Natural killer cell (primary cell): ENCODE measurements at places on chromosomes 6 and 20. TPM values are rescaled to one million over a fixed set of nuclear protein-coding genes. Genes with fewer than 3 reads are reported as not detected.

DNA sequence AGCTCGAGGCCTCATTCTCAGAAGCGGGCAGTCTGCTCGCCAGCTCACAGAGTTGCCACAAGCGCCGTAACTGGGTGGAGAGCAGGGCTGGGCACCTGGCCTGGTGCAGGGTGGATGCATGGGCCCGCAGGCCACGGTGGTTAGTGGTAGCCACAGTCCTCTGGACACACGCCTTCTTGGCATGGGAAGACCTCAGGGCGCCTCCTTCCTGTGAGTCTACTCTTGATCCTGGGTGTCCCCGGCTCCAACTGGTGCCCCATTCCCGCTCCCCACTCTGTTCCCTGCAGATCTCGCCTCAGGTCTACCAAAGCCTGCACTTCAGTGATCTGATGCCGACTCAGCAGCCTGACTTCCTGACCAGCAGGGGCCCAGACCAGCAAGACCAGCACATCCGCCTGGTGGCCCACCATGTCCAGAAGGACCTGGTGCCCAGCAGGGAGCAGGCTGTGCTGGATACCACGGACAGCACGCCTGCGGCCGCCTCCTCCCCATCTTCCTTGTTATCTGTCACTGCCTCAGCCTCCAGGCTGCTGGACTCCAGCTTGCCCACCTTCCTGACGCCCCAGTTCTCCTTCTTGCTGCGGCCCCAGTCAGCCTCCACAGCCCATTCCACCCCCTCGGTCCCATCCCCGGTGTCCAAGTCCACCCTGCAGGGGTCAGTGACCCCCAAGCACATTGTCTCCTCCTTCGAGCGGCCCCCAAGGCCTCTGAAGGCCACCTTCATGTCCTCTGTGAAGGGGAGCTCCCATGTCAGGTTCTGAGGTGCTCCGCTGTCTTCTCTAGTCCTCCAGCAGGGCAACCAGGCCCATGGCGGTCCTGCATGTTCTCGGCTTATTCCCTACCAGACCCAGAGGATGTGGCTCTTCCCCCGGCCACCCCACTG, 43.1 kb downstream of the SUN5 start:
- no peaks in the 10 kb centered on the region for H3K27me3 ChIP-seq
- no peak overlapping the region for H3K27ac ChIP-seq
- peaks cover 11% of the 10 kb centered on the region for H3K4me1 ChIP-seq
- no peaks in the 10 kb centered on the region for H3K36me3 ChIP-seq
- H3K4me3 ChIP-seq: no peak overlapping the region
- no peak for DNase-seq

PPP1R14C gene
- not detected for total RNA-seq

GRCh38 chr6:100258752-100259151, 206.0 kb downstream of the SIM1 start:
- no peak overlapping the region for H3K4me3 ChIP-seq
- DNase-seq: no peak
- H3K27ac ChIP-seq: no peak overlapping the region
- no peaks in the 10 kb centered on the region for H3K27me3 ChIP-seq

DNA sequence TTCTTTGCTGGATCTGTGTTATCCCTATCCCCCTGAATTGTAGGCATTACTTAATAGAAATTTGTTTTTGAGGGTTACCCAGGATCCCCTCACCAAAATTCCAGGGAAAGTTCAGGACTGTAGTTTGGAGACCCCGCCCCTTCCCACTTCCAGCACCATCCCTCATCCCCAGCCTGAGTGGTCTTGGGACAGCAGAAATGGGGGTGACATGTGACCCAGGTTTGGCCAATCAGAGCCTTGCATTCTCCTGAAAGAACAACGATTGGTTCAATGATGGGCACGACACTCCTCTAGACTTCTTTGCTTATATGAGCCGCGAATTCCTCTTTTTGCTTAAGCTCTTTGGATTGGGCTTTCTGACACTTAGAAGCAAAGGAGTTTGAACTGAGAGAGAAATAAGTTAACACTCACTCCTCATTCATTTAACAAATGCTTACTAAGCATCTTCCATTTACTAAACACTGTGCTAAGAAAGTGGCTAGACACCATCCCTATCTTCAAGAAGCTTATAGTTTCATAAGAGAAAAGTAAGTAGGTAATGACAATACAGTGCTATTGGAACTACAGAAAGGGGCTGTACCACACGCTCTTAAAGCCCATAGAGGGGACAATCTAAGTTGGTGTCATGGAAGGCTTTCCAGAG, 24.9 kb upstream of the PAQR8 start:
- H3K4me1 ChIP-seq: peaks cover 31% of the 10 kb centered on the region
- no peak for DNase-seq
- no peaks in the 10 kb centered on the region for H3K36me3 ChIP-seq
- no peaks in the 10 kb centered on the region for H3K27me3 ChIP-seq
- H3K27ac ChIP-seq: no peak overlapping the region
- H3K4me3 ChIP-seq: no peak overlapping the region

DNA sequence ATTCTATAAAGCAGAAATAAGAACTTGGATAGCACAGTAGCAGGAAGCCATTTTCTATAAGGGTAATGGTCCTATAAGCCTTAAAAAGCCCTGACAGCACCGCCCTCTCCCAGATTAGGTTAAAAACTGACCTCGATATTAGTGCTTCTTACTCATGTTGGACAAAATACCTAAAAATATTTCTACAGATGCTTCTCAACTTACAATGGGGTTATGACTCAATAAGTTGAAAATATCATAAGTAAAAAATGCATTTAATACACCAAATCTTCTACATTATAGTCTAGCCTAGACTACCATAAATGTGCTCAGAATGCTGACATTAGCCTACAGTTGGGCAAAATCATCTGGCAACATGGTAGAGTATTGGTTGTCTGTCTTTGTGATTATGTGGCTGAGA, 70.3 kb downstream of the SESN1 start:
- H3K27ac ChIP-seq: no peak overlapping the region
- DNase-seq: no peak
- no peaks in the 10 kb centered on the region for H3K36me3 ChIP-seq
- H3K4me3 ChIP-seq: no peak overlapping the region

STK35 gene
- 18.7 TPM for total RNA-seq

GRCh38 chr6:18309046-18309445, 44.7 kb upstream of the DEK start:
- no peak overlapping the region for H3K4me3 ChIP-seq
- H3K27ac ChIP-seq: no peak overlapping the region
- no peak for DNase-seq
- H3K27me3 ChIP-seq: no peaks in the 10 kb centered on the region

ZNFX1 gene
- total RNA-seq: 57.8 TPM

ANGPT4 gene
- not detected for total RNA-seq

BCAS4 gene
- total RNA-seq: 13.5 TPM

GRCh38 chr6:27662769-27663168, 189.9 kb upstream of the ZNF184 start:
- DNase-seq: no peak
- H3K36me3 ChIP-seq: no peaks in the 10 kb centered on the region
- peaks cover 23% of the 10 kb centered on the region for H3K27me3 ChIP-seq
- no peaks in the 10 kb centered on the region for H3K4me1 ChIP-seq
- no peak overlapping the region for H3K27ac ChIP-seq
- no peak overlapping the region for H3K4me3 ChIP-seq

GHRH gene
- total RNA-seq: not detected
